ENCODE measurements at places on chromosomes 11 and 22.

- no peak for DNase-seq
Measured at GRCh38 chr11:26191193-26191592, 140.7 kb upstream of the ANO3 start.

- DNase-seq = peak; percentile 41
Measured at GRCh38 chr11:16981651-16982194, 32.5 kb downstream of the PLEKHA7 start.

DNA sequence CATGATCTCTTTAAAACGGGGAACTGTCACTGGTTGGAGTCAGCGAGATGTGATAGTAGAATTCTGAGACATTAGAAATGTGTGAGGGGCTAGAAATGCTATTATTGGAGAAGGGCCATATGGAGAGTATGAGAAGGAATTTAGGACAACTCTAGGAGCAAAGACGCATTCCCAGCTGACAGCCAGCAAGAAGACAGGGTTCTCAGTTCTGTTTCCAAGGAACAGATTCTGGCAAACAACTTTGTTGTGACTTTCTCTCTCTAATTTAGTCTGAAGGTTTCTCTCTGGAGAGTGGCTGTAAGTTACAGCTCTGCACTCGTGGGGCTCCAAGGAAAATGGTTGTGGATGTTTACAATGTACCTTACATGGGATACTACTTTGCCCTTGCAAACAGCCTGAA is 876.3 kb downstream of the FAM181B start:
- DNase-seq = no peak

DNA sequence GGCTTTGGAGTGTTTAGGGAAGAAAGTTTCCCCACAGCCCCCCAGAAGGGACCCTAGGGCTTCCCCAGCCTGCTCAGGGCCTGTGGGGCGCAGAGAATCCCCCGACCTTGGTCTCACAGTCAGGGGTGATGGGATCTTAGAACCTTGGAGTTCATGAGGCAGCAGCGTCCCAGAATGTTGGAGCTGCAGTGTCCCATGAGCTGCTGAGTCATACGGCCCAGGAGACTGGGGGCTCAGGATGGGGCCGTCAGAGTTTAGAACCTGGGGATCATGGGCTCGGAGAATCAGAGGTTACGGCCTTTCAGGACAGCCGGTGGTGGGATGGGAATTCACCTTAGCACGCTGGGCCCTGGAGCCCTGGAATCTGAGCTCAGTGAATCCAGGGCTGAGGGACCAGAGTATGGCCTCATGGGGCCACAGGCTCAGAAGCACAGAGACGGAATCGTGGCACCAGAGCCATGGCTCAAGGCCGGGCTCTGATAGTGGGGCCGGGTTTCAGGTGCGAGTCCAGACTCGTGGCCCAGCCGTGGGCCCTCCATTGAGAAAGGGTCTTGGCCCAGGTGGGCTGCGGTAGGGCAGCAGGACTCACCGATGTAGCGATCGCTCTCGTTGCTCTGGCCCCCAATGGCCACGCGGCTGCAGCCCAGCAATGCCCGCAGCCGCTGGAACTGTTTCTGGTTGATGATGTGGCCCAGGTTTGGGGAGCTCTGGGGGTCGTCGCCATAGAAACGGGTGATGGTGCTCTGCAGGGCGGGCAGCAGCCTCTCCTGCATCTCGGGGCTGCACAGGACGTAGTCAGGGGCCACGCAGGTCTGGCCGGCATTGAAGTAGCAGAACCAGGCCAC is 9.5 kb downstream of the ALDH3B2 start:
- no peak for DNase-seq

- DNase-seq = peak; percentile 54
Measured at GRCh38 chr11:110200241-110200640, 96.2 kb downstream of the RDX start.

DNA sequence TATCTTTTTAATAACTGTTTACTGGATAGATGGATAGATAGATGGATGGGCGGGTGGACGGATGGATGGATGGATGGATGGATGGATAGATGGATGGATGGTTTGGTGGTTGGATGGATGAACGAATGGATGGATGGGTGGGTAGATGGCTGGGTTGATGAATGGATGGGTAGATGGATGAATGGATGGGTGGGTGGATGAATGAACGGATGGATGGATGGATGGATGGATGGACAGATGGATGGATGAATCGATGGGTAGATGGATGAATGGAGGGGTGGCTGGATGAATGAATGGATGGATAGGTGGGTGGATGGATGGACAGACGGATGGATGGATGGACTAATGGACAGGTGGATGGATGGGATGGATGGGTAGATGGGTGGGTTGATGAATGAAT is 13.8 kb upstream of the SLC22A12 start:
- no peak for DNase-seq

DNA sequence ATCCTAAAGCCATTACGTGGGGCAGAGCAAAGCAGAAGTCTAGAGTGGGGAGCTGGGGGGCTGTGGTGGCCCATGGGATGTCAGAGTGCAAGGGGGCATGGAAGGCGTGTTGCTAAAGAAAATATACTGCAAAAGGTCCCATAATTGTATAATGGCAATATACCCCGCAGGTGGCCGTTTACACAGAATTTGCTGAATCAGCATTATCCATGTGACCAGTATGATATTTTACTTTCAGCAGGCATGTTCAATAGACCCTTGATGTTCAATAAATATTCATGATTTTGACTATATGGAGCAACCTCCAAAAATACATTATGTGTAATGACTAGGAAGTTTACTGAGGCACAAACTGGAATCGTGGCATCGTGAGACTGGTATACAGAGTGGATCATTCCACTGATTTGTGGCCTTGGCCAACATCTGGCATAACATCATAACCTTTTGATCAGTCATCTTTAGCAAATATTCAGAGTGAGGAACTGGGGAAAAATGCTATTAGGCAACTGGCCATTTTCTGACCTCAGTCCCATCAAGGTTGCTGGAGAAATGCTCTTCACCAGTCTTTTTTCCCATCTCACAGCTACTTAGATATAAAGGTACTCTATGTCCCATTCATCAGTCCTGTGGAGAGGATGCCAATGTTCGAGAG is 29.3 kb upstream of the PPP2R1B start:
- no peak for DNase-seq

GRCh38 chr11:64869571-64870175 is 8.7 kb downstream of the EHD1 start:
- no peak for DNase-seq
